NCI-H2171 (cell line): ENCODE measurements at places on chromosomes 7 and 10.

DNA sequence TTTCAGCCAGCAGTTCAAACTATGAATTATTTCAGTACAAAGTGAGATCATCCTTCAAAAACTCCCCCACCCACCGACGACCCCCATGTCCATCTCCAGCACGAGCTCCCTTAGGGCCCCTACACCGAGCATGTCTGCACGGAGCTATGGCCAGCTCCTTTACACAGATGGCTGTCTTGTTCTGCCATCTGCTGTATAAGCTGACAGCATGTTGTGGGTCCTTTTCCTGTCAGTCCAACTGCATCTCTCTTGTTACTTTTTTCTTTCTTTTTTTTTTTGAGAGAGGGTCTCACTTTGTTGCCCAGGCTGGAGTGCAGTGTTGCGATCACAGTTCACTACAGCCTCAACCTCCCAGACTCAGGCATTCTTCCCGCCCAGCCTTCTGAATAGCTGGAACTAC lies 21.6 kb downstream of the NPC1L1 start:
- no peak for DNase-seq

GRCh38 chr7:157890921-157891401 lies 554.2 kb downstream of the DNAJB6 start:
- DNase-seq = no peak

- no peak for DNase-seq
Observed at GRCh38 chr7:105636982-105637381, 55.7 kb upstream of the EFCAB10 start.

DNA sequence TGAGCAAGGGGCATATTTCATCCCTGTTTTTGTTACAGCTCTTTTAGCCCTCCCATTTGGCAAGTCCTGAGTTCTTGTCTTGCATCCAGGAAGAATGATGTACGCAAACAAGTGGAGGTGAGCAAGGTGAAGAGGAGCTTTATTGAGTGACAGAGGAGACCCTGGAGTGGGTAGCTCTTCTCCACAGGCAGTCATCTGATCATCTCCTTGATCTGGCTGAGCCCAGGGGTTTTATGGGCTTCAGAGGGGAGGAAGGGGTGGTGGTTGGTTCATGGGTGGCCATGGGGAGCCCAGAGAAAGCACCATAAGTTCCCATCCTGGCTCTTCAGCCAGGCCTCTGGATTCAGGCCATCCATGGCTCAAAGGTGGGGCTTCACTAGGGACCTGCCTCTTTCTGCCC lies 21.9 kb downstream of the STEAP1 start:
- DNase-seq = no peak

DNA sequence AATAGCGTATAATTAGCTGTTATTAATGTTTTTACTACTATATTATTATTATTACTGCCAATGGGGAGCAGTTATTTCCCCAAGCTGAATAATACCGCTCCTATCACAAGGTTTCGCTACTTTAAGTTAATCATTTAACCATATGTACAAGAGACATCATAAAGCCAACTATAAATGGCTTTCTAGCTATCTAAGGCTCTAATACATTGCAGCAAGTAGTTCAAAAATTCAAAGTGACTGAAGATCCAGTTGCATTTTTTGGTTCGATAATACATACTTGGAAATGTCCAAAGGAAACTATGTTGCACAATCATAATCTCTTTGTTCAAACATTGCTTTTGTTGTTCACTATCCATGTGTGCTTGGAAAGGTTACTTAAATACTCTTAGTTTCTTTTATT lies 952.0 kb upstream of the MBL2 start:
- DNase-seq = no peak

DNA sequence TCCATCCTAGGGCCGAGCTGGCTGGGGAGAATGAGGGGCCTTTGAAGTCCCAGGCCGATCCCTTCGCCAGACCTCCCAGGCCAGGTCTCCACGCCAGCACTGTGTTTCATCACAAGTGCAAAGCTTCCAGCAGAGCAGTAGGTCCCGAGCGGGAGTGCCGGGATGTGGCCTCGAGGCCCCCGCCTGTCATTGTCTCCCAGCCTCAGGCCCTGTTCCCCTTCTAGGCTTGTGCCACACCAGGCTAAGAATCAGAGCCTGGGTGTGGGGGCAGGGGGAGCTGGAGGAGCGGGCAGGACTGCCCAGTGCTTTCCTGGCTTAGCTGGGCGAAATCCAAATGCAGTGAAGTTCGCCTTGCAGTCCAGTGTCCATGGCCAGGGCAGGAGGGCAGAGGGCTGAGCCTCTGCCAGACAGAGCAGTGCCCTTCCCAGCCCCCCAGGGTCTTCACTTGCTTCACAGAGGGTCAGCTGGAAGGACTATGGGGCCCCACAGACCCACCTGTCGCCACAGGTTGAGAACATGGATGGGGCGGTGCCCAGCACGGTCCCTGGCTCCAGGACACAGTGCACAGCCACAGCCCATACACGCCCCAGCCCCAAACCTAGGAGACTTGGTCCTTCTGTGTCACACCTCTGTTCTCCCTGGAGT lies 20.2 kb upstream of the PFKFB3 start:
- DNase-seq = no peak

- DNase-seq = no peak
Observed at GRCh38 chr10:31296754-31297153, 22.3 kb upstream of the ZEB1 start.

DNA sequence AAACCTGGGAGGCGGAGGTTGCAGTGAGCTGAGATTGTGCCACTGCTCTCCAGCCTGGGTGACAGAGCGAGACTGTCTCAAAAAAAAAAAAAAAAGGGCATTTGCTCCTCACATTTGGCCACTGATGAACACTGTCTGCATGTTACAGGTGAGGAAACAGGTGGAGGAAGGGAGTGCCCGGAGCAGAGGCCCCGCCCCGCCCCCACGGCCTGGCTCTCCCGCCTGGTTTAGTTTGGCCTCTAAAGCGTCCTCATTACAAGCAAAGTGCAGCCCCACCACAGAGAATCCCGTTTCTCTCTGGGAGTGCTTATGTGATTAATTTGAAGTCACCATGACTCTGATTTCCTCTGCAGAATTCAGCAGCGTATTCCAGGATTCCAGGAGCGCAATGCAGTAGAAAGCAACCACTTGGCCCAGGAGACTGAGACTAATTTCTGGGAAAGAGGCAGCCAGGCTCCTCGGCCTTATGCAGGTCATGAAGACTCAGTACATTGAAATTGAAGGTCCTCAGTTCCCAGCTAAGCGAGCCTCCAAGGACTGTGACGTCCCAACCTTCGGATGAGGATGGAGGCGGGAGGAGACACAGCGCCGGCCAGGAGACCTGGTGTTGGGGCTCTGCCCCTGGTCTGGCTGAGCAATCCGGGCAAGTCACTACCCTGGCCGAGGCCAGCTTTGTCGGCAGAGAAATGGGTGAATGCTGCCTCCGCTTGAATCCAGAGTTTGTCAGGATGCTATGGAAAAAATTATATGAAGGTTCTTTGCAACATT lies 44.7 kb downstream of the RBM17 start:
- DNase-seq = no peak

GRCh38 chr10:68067029-68067428 lies 8.1 kb downstream of the HERC4 start:
- no peak for DNase-seq

GRCh38 chr7:50774319-50774718 lies 8.4 kb downstream of the GRB10 start:
- DNase-seq = no peak

DNA sequence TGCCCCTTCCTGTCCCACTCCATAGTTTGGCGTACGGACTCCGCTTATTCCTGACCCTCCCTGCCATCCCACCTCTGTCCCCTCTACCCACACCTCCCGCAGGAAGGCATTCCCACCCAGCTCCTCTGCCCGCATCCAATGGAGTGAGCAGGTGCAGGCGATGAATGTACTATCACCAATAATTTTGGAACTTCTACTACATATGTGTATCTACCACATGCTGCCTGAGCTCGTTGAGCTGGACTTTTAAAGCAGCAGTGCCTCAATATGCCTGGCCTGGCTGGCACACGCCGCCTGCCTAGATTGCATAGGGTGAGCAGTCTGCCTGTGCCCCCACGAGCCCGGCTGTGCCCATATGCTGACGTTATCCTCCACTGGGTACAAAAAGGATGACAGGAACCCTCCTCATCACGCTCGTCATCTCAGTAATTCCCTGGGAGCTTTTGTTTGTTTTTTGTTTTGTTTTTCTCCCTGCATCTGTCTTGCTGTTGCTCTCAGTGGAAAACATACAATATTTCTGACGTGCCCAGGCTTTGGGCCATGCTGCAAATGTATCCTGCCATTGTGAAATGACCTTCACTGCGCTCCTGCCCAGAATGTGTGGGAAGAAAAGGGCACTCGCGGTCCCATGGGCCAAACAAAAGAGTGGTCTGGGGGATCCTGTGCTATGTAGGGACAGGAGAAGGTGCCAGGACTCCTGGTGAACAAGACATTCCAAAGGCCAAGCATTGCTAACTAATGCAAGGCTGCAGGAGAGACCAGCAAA lies 302.8 kb downstream of the PTPRN2 start:
- DNase-seq = no peak
